ENCODE measurements at places on chromosomes 1 and 21.

GRCh38 chr1:235679644-235680043, 30.1 kb upstream of the GNG4 start:
- DNase-seq, result no peak
- H3K27ac ChIP-seq, result no peak overlapping the region
- peaks cover 53% of the 10 kb centered on the region for H3K36me3 ChIP-seq
- H3K4me1 ChIP-seq, result no peaks in the 10 kb centered on the region

GRCh38 chr1:22414244-22414751, 37.4 kb upstream of the ZBTB40 start:
- H3K27me3 ChIP-seq, result no peaks in the 10 kb centered on the region
- no peak for DNase-seq
- H3K27ac ChIP-seq, result no peak overlapping the region
- no peaks in the 10 kb centered on the region for H3K36me3 ChIP-seq

DNA sequence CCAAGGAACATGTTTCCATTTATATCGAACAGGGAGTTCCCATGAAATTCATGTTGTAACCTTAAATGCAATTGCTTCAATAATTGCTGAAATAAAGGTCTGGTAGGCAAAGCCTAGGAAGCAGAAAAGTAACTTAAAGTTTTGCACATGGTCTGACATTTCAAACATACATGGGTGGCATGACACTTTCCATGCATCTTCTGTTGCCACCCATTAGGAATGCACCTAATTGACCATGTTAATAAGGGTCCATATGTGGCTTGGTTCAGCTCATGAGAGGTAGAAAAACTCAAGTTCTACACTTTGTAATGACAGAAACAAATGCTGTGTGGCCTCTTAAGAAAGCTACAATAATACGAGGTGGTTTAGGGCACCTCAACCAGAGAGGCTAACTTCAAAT, 72.0 kb upstream of the GORAB start:
- peak overlapping the region; percentile 67 for H3K27ac ChIP-seq
- H3K36me3 ChIP-seq, result no peaks in the 10 kb centered on the region
- H3K27me3 ChIP-seq, result no peaks in the 10 kb centered on the region
- no peak for DNase-seq
- H3K4me3 ChIP-seq, result no peak overlapping the region
- peaks cover 6% of the 10 kb centered on the region for H3K4me1 ChIP-seq

DNA sequence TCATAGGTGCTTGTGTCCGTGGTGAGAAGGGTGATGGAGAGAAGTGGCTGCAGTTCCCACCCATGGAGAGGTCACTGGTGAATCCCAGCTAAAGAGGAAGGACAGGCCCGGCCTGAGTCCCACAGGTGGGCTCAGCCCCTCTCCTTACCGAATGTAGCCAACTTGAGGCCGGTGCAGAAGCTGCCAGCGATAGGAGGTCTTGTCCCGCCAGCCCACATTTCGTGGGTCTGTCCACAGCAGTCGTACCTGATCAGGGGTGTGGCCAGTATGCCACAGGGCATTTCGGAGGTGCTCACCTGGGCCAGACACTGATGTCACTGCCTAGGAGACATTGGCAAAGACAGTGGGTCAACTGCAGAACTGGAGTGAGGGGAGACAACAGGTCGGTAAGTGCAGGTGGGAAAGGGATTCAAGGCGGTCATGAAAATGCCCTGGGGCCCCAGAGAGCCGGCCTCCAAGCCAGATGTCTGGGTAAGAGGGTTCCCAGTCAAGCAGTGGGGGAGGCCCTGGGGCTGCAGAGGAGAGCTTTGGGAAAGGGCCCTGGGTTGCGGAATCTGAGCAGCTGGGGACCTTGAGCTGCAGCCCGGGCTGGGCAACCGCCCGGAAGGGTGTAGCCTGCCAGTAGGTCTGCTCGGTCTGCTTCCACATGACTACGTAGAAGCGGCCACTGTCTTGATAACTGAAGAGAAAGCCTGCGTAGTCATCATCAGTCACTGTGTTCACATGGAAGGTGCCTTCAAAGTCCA, 10.6 kb downstream of the THBS3 start:
- no peak for DNase-seq
- H3K36me3 ChIP-seq, result peaks cover 7% of the 10 kb centered on the region
- peaks cover 19% of the 10 kb centered on the region for H3K4me1 ChIP-seq
- H3K27ac ChIP-seq, result no peak overlapping the region
- no peaks in the 10 kb centered on the region for H3K27me3 ChIP-seq

GRCh38 chr1:16607433-16607851, 5.9 kb downstream of the NBPF1 start:
- no peak for DNase-seq
- H3K4me1 ChIP-seq, result peaks cover 14% of the 10 kb centered on the region

DNA sequence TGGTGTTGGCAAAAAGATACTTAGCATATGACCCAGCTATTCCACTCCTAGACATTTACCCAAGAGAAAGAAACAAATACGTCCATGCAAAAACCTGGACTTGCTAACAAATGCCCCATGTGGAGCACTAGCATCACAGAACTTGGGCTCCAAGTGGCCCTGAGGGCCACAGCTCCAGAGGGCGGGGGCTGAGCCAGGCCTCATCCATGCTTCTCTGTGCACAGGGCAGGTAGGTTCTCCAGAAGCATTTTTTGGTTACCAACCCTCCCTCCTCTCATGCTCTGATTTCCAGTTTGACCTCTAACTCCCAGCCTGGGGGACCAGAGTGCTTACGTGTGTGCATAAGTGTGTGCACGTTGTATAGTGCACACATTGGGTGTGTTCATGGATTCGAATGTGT, 2.0 kb downstream of the KRTAP12-2 start:
- no peak overlapping the region for H3K27ac ChIP-seq
- H3K4me1 ChIP-seq, result no peaks in the 10 kb centered on the region
- DNase-seq, result no peak
- no peak overlapping the region for H3K4me3 ChIP-seq
- H3K36me3 ChIP-seq, result no peaks in the 10 kb centered on the region

DNA sequence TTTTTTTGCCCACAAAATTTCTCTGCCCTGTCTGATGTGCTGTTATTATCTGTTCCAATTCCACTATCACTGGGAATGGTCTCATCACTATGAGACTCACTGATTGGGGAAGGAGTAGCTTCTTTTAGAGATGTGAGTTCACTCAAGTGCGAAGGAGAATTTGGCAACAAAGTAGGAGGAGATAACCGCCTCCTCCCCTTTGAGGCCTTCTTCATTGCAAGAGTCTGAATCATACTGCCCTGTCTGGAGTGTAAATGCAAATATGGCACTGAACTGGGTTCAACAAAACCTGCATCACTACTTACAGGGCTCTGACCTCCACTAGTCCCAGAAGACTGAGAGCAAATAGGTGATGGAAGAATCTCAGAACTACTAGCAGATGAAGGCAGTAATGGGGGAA, 83.4 kb downstream of the ASH1L start:
- H3K36me3 ChIP-seq, result peaks cover 10% of the 10 kb centered on the region
- no peak for DNase-seq
- no peaks in the 10 kb centered on the region for H3K27me3 ChIP-seq

- peaks cover 7% of the 10 kb centered on the region for H3K4me1 ChIP-seq
- no peak for DNase-seq
- no peaks in the 10 kb centered on the region for H3K36me3 ChIP-seq
- no peaks in the 10 kb centered on the region for H3K27me3 ChIP-seq
- no peak overlapping the region for H3K27ac ChIP-seq
Observed at GRCh38 chr1:153968408-153968807, 706 bp downstream of the CREB3L4 start.

GRCh38 chr1:209675565-209676154, 448 bp downstream of the G0S2 start:
- no peaks in the 10 kb centered on the region for H3K27me3 ChIP-seq
- peak overlapping the region; percentile 13 for H3K27ac ChIP-seq
- peaks cover 4% of the 10 kb centered on the region for H3K4me1 ChIP-seq
- H3K4me3 ChIP-seq, result peak overlapping the region; percentile 65
- DNase-seq, result no peak
- H3K36me3 ChIP-seq, result no peaks in the 10 kb centered on the region

DNA sequence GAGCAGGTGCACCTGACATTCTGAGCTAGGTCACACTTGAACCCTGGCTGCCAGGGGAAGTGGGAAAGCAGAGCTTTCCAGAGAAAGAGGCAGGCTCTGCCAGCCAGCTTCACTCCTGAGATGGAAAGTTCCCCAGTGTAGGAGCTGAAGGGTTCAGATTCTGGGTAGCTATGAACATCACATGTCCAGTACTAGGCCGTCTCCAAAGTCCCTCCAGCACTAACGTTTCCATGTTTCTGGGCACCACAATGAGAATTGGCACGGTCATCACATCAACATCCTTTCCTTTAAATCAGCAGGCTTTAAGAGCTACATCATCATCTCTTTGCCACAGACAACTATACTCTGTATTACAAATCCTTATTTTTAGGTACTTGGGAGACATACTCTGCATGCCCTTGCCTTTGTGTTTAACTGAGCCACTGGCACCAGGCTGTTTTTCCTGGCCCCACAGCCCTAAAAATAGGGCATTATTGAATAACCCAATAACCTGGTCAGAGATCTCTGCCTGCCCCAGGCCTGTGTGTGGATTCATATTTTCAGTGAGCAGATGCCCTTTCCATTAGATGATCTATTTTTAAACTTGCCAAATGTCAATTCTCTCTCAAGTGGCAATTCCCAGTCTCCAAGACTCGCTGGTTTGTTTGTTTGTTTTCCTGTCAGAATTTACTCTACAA, 35.4 kb upstream of the USP24 start:
- H3K36me3 ChIP-seq, result no peaks in the 10 kb centered on the region
- H3K27me3 ChIP-seq, result no peaks in the 10 kb centered on the region
- H3K27ac ChIP-seq, result no peak overlapping the region
- DNase-seq, result no peak
- H3K4me1 ChIP-seq, result no peaks in the 10 kb centered on the region
- no peak overlapping the region for H3K4me3 ChIP-seq

- peak overlapping the region; percentile 76 for H3K4me3 ChIP-seq
- no peaks in the 10 kb centered on the region for H3K36me3 ChIP-seq
- DNase-seq, result no peak
- peak overlapping the region; percentile 84 for H3K27ac ChIP-seq
- H3K27me3 ChIP-seq, result no peaks in the 10 kb centered on the region
Observed at GRCh38 chr1:32352831-32353383, 9.4 kb downstream of the FAM229A start.
